H4 (cell line): ENCODE measurements at places on chromosomes 16 and 17. TPM values are rescaled to one million over a fixed set of nuclear protein-coding genes. Genes with fewer than 3 reads are reported as not detected.

Gene TMEM238L
- total RNA-seq, result not detected in 2 replicates

Gene OTOA
- total RNA-seq, result 0.04 TPM in 1 of 2 replicates, not detected in the other

Gene KCNJ18
- 0.35 TPM in 1 of 2 replicates, not detected in the other for total RNA-seq

Gene CDC42EP4
- total RNA-seq, result 29.8 and 30.9 TPM in 2 replicates

Gene GPR179
- 0.06 TPM in 1 of 2 replicates, not detected in the other for total RNA-seq

Gene NPIPB9
- total RNA-seq, result 0.46 and 1.7 TPM in 2 replicates

Gene MT1A
- not detected in 2 replicates for total RNA-seq

Gene C17orf113
- 0.19 and 0.62 TPM in 2 replicates for total RNA-seq

Gene SRL
- not detected in 2 replicates for total RNA-seq

Gene TBC1D3L
- total RNA-seq, result 0.92 and 1.2 TPM in 2 replicates

Gene FKBP10
- 90.7 and 91.9 TPM in 2 replicates for total RNA-seq

Gene TEX19
- total RNA-seq, result 0.68 and 0.72 TPM in 2 replicates

Gene SPATA22
- not detected in 2 replicates for total RNA-seq

Gene UTS2R
- total RNA-seq, result not detected in 2 replicates

Gene ALDH3A1
- total RNA-seq, result 41.9 and 51.1 TPM in 2 replicates

Gene TBC1D3H
- total RNA-seq, result not detected in 2 replicates

Gene KRTAP2-2
- total RNA-seq, result not detected in 2 replicates

Gene NPIPA7
- 3.1 and 7.7 TPM in 2 replicates for total RNA-seq

Gene TBX2
- 0.95 and 1.5 TPM in 2 replicates for total RNA-seq

Gene CTRB1
- total RNA-seq, result not detected in 2 replicates

Gene MILR1
- 20.3 and 24.8 TPM in 2 replicates for total RNA-seq

Gene SCARF1
- 0.06 TPM in 1 of 2 replicates, not detected in the other for total RNA-seq

Gene MT4
- total RNA-seq, result not detected in 2 replicates

Gene OR1F1
- total RNA-seq, result 0.81 TPM in 1 of 2 replicates, not detected in the other

Gene CD19
- total RNA-seq, result not detected in 2 replicates

Gene OR4D1
- 0.02 TPM in 1 of 2 replicates, not detected in the other for total RNA-seq

Gene AMZ2
- total RNA-seq, result 180 and 190 TPM in 2 replicates

Gene MAP3K14
- total RNA-seq, result 4.3 and 4.6 TPM in 2 replicates

Gene PTGES3L
- total RNA-seq, result 0.19 TPM in 1 of 2 replicates, not detected in the other

Gene PERCC1
- total RNA-seq, result not detected in 2 replicates

Gene EPN3
- not detected in 2 replicates for total RNA-seq

Gene SLC5A11
- total RNA-seq, result 0.50 TPM in 1 of 2 replicates, not detected in the other
